ENCODE measurements at places on chromosomes 7 and 10.

DNA sequence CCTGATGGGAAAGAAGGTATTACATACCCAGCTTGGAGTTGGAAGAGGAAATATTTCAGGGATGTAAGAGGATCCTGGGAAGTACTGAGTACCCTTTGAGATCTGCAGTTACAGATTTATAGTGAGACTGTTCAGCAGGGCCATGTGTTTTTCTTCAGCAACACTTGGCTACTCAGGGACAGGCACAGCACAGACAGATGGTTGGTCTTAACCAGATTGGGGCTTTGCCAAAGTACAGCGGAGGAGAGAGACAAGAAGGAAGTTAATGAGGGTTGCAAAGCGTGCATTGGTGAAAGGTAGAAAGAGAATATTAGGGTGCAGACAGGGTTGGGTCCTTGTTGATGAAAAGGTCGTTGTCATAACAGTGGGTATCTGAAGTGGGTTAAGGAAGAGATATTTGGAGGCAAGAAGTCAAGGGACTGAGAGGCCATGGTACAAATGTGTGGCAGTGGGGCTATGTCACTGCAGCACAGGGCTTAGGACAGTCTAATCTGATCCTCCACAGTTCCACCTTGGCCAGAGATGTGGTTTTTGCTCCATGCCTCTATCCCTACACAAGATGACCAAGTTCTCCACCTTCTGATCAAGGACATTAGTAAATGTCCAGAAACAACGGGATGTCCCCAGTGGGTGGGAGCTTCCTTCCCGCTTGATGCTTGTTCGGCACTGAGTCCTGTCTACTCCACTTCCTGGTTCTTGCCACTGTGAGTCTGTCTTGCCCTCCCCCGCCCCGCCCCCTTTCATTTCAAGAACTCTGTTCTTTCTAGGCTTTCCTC is 18.9 kb upstream of the DNAJC1 start:
- DNase-seq: peak; percentile 49

DNA sequence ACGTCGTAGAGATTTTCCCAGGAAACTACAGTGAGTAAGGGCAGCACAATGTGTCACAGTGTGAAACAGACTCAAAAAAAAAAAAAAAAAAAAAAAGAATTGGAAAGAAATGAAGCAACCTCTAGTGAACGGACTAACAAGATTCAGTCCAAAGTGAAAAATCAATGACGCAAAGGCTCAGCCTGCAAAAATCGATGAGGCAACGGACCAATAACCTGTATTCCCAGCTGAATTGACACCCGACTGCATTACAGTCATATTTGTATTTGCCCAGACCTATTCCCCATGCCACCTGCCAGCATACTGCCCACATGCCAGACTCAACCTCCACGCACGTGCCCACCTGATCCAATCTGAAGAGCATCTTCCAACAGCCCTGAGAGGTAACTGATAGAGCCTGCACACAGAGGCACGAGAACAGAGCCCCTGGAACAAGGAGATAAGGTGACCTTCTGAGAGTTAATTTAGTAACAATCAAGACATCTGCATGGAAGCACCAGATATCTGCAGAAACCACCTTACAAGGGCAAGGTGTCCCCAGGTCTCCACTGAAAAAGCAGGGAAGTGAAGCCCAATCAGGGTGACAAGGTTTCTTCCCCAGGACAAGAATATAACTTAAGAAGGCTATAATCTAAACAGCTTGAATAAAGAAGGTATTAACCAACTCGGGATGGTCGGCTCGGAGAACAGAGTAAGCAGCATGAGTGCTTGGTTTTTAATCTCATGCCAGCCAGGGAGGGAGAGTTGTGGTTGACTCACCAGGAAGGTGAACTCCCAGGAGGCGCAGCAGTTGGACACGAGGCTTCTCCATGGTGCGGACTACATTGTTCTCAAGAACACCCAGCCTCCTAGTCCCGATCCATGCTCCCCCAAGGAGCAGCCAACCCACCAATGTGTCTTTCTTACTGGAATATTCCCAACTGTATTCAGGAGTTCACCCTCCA is 48.5 kb downstream of the PLXNA4 start:
- DNase-seq: no peak

DNA sequence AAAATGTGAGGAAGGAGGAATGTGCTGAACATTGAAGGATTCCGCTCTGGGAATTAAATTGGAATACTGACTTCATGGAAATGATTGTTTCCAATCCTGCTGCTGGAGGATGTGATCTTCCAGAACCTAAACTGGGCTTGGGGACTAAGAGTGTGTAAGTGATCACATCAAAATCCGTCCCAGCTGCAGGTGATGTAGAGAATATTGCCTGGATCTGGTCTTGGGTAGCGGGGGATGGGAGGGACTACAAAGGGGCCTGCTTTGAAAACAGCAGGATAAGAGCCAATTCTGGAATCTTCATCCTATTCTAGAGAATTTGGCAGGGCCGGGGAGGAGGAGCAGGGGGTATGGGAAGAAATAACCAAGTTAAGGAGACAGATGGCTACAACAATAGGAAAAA is 552.2 kb upstream of the FZD8 start:
- DNase-seq: no peak

DNA sequence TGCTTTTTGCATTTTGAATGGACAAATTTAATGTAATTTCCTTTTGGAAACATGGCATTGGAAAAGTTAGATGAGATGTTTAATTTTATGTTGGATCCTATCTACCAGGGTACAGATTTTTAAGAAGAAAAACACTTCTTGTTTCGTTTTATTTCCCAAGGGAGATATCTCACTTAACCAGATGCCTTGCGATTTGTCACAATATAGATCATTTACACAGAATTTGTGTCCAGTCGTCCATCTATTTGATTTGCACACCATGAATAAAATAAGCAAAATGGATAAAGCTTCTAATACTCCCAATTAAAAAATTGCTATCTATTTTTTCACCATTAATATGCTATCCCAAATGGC is 25.7 kb downstream of the HDAC9 start:
- DNase-seq: no peak

- DNase-seq: no peak
These were observed 20.4 kb upstream of the ANTXRL start for GRCh38 chr10:46266306-46266985.

- DNase-seq: no peak
These were observed 498 bp upstream of the ST7 start for GRCh38 chr7:116952635-116953371.

DNA sequence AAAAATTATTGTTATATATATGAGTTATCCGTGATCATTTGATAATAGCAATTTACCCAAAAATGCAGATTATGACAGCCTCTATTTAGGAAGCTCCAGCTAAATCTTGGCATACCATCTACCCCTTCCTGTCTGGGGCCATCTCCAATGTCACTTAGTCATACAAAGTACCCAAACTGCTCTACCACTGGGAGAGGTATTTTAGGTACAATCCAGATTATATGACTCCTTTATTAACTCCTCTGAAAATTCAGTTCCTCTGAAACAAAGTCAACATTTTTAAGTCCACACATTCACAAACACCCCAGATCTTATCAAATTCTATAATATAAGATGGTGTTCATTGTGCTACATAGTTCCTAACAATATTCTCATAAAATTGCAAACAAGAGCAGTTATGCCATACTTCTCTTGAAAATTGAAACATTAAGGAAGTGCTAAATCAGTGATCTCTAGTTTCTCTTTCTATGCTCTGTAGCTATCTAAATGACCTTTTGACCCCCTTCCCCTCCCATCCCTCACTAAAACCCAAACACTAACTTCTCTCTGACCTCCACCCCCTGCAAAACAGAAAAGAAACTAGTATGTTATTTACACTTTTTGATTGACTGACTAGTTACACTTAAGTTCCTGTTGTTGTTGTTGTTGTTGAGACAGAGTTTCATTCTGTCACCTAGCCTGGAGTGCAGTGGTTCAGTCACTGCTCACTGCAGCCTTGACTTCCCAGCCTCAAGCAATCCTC is 16.4 kb downstream of the HOXA1 start:
- no peak for DNase-seq

GRCh38 chr10:132827861-132828539 is 42.1 kb upstream of the NKX6-2 start:
- no peak for DNase-seq

- no peak for DNase-seq
These were observed 6.0 kb downstream of the VPS50 start for GRCh38 chr7:93238131-93238530.

DNA sequence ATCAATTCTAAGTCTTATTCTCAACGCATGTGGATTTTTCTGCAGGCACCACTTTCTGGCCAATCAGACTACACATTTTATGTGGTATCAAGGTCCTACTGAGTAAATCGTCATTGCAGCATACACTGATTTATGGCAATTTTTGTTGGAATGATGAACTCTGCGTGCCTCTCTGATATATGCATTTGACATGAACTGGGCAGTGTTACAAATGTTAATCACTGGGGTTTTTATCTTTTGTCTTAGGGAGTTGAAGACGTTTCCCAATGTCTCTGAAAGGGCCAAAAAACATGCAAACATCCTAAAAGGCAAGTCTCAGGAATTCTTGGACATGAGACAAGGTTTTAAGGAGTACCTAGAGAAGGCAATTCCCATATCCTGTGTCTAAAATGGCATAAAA is 809.5 kb upstream of the CELF2 start:
- no peak for DNase-seq

DNA sequence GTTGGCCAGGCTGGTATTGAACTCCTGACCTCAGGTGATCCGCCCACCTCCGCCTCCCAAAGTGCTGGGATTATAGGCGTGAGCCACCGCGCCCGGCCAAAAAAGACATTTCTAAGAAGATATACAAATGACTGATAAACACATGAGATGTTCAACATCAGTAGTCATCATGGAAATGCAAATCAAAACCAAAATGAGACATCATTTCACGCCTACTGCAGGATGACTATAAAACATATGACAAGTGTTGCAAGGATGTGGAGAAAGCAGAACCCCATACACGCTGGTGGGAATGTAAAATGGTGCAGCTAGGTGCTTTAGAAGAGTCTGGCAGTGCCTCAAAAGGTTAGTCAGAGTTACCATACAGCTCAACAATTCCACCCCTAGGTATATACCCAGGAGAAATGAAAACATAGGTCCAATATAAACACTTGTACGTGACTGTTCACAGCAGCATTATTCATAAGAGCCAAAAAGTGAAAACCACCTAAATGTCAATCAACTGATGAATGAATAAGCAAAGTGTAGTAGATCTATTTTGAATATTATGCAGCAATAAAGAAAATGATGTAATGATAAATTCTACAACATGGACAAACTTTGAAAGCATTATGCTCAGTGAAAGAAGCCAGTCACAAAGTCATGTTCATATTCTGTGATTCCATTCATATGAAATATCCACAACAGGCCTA is 24.5 kb downstream of the TMEM209 start:
- no peak for DNase-seq

GRCh38 chr7:113207931-113208330 is 89.6 kb upstream of the SMIM30 start:
- DNase-seq: no peak

DNA sequence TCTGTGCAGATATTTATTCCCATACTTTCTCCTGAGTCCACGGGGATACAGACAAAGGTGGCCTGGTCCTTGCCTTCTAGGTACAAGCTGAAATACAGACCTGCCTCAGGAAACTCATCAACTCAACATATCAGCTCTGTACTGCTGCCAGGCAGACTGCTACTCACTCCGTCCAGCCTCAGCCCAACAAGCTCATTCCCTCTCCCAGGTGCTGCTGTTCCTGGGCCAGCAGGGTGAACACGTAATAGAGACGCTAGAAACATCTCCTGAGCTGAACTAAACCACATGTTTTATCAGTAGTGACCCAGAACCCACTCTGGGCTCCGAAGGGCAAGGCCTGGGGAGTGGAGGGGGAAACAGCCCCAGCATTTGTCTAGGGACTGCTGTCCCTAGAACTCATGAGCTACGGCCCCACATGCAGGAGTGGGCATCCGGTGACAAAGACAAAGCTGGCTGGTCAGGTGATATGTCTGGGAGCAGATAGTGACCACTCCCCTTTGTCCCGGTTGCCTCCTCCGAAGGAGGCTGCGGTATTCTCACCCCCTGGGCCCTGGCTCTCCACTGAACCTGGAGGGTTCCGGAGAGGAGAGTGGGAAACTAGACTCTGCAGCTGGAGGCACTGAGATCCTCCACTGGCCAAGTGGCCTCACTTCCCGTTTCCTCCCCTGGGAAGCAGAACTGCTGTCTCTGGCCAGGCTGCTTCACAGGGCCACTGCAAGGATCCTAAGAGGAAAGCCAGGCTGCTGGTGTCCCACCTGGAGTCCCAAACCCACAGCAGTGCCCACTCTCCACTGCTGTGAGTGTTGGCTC is 116.1 kb downstream of the FAM53B start:
- DNase-seq: no peak

GRCh38 chr7:134829380-134829986 is 50.0 kb downstream of the CALD1 start:
- DNase-seq: no peak

- DNase-seq: no peak
These were observed 30.4 kb downstream of the PDLIM1 start for GRCh38 chr10:95260397-95260881.

- DNase-seq: no peak
These were observed 193.0 kb upstream of the SEMA3A start for GRCh38 chr7:84387595-84387994.

- no peak for DNase-seq
These were observed 30.5 kb downstream of the CTNNA3 start for GRCh38 chr10:67665491-67665890.

- DNase-seq: no peak
These were observed 46.6 kb upstream of the SLC16A12 start for GRCh38 chr10:89582022-89582421.

GRCh38 chr7:47970761-47971160 is 8.7 kb downstream of the HUS1 start:
- DNase-seq: no peak

DNA sequence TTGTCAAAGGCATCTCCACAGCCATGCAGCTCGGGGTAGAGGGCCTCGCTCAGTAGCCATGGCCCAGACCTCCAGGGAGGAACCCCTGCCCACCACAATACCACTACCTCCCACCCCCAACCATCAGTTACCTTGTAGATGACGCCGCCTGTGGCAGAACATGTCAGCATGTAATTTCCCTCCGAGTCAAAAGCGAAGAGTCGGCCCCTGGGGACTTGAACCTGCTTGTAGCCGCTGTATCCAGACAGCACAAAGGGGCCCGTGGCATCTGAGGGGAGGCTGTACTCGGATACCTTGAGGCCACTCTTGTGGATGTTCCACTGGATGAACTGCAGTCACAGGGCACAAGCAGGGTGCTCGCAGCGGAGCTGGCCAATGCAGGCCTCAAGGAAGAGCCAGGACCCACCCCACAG is 16.3 kb upstream of the CYREN start:
- DNase-seq: no peak

DNA sequence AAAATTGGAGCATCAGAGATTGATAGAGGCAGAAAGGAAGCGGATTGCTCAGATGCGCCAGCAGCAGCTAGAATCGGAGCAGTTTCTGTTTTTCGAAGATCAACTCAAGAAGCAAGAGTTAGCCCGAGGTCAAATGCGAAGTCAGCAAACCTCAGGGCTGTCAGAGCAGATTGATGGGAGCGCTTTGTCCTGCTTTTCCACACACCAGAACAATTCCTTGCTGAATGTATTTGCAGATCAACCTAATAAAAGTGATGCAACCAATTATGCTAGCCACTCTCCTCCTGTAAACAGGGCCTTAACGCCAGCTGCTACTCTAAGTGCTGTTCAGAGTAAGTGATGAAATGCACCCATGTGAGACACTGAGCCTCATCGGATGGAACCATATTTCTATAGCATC is 33.1 kb downstream of the STAMBPL1 start:
- DNase-seq: no peak

GRCh38 chr10:71269301-71270288 is 49.5 kb upstream of the SLC29A3 start:
- no peak for DNase-seq

GRCh38 chr10:9745158-9745557 is 1272.5 kb upstream of the CELF2 start:
- no peak for DNase-seq
